Right lobe of liver (tissue), 6 donors: ENCODE measurements at places on chromosomes 5 and 9. TPM values are rescaled to one million over a fixed set of nuclear protein-coding genes. Genes with fewer than 3 reads are reported as not detected.

The HTR1A gene
- not detected for total RNA-seq

DNA sequence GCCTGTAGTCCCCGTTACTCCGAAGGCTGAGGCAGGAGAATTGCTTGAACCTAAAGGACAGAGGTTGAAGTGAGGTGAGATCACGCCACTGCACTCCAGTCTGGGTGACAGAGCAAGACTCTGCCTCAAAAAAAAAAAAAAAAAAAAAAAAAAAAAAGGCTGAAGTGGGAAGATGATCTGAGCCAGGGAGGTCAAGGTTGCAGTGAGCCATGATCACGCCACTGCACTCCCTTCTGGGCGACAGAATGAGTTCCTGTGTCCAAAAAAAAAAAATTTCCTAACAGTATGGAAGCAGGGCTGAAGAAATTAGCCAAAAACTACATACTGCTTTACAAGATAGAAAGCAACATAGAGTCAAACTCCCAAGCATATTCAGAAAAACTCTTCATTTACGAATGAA lies 132.8 kb downstream of the CPLANE1 start:
- H3K4me3 ChIP-seq: no peak overlapping the region
- no peaks in the 10 kb centered on the region for H3K27me3 ChIP-seq
- H3K27ac ChIP-seq: no peak overlapping the region
- H3K36me3 ChIP-seq: peaks cover 9% of the 10 kb centered on the region
- DNase-seq: no peak

DNA sequence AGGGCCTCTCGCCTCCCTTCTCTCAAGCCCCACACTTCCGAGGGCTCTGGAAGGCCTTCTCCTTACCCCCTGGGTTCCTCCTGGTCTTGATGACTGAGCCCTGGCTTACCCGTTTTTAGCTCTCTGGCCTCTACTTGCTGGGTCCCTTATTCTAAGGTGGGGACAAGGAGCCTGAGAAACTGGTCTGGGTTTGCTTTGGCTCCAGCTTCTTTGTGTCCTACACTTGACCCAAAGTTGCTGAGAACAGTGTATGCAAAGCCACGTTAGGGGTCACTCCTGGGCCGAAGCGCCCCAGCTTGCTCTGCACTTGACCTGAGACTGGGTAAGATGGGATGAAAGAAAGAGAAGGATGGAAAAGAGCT lies 788 bp downstream of the ZNF346 start:
- no peaks in the 10 kb centered on the region for H3K36me3 ChIP-seq
- H3K27ac ChIP-seq: peak overlapping the region; percentile 17
- H3K4me3 ChIP-seq: peak overlapping the region; percentile 69
- no peaks in the 10 kb centered on the region for H3K27me3 ChIP-seq
- DNase-seq: no peak
- H3K4me1 ChIP-seq: no peaks in the 10 kb centered on the region

DNA sequence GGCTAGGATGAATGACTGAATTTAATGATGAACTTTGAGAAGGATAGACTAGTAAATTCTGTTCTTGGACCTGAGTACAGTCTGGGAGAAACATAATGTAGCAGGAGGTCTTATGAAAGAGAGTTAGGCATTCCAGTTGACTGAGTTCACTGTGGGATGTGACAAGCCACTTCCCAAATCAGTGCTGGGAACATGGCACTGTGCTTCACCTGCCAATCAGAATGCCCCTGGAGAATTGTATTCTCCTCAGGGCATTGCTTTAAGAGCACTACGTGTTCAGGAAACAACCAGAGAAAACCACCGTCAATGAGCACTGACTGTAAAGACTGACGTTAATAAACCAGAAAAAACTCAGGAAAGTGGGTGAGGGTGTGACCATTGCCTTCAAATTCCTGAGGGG lies 1.2 kb downstream of the CCDC107 start:
- H3K27ac ChIP-seq: peak overlapping the region; percentile 96
- H3K4me1 ChIP-seq: no peaks in the 10 kb centered on the region
- H3K36me3 ChIP-seq: no peaks in the 10 kb centered on the region
- DNase-seq: no peak
- peak overlapping the region; percentile 85 for H3K4me3 ChIP-seq

DNA sequence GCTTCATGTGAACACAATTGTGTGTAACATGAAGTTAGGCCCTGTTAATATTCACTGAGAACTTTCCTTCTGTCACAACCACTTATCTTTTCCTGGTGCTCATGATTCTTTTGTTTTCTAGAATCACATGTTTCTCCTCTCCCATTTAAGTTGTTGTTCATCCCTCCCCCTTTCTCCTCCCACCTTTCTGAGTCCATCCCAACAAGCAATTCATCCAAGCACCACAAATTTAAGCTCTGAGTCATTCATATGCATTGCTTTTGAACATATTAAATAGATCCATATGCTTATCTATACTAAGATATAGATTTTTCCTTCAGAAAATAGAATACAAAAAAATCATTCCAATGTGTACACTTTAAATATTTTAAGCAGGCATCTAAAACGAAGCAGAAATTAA lies 75.2 kb upstream of the NFIB start:
- H3K36me3 ChIP-seq: no peaks in the 10 kb centered on the region
- H3K27me3 ChIP-seq: no peaks in the 10 kb centered on the region
- DNase-seq: no peak
- no peaks in the 10 kb centered on the region for H3K4me1 ChIP-seq
- H3K27ac ChIP-seq: no peak overlapping the region

- no peak overlapping the region for H3K4me3 ChIP-seq
- no peak overlapping the region for H3K27ac ChIP-seq
- no peaks in the 10 kb centered on the region for H3K27me3 ChIP-seq
- DNase-seq: no peak
- H3K36me3 ChIP-seq: no peaks in the 10 kb centered on the region
- H3K4me1 ChIP-seq: no peaks in the 10 kb centered on the region
Measured at GRCh38 chr5:10679336-10679988, 81.6 kb downstream of the DAP start.

GRCh38 chr9:122226142-122226757 lies 2.5 kb downstream of the LHX6 start:
- H3K4me1 ChIP-seq: no peaks in the 10 kb centered on the region
- peaks cover 1% of the 10 kb centered on the region for H3K27me3 ChIP-seq
- no peak for DNase-seq
- no peak overlapping the region for H3K4me3 ChIP-seq
- H3K36me3 ChIP-seq: no peaks in the 10 kb centered on the region

DNA sequence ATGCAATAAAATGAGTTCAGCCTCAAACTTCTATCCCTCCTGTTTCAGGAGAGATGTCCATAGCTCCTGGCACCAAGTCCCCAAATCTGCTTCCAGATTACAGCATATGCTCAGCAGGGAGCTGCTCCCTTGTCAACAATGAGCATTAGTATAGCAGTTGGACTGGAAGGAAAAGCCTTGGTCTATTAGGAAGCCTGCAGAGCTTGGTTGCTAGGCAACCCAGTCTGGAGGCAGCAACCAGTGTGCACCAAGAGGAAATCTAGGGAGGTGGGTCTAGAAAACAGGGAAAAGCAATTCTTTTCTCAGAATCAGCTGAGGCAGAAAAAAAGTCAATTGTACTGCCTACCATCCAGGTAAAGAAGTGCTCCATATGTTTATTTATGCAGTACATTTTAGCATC lies 229.5 kb upstream of the NMUR2 start:
- H3K4me1 ChIP-seq: no peaks in the 10 kb centered on the region
- no peak overlapping the region for H3K27ac ChIP-seq
- H3K27me3 ChIP-seq: no peaks in the 10 kb centered on the region
- no peak for DNase-seq
- H3K4me3 ChIP-seq: no peak overlapping the region
